DMS 273 treated with DMSO at 0.1 percent for 48 hours (cell line): ENCODE measurements at places on chromosomes 4 and X.
A peak's percentile ranks its signal among the peaks of the same experiment; 100 is the strongest.

DNA sequence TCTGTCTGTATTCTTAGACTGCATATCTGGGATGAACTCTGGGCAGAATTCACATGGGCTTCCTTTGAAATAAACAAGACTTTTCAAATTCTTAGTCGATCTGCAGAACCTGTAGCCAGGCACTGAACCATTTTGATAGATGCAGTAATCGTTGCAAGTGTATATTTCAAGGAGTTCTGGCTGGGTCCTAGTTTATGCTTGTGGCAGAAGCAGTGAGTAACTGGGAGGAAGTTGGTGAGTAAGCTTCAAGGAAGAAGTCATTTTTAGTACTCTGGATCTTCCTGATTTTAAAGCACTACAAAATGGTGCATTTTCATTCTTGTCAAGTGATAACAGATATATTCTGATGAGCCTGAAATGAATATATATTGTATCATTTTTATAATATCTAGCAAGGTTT is 9.5 kb downstream of the HPRT1 start:
- DNase-seq, result no peak

GRCh38 chr4:104901961-104902605 is 244.6 kb upstream of the TET2 start:
- DNase-seq, result no peak

- no peak for DNase-seq
Observed at GRCh38 chrX:23797371-23798128, 14.6 kb downstream of the SAT1 start.

DNA sequence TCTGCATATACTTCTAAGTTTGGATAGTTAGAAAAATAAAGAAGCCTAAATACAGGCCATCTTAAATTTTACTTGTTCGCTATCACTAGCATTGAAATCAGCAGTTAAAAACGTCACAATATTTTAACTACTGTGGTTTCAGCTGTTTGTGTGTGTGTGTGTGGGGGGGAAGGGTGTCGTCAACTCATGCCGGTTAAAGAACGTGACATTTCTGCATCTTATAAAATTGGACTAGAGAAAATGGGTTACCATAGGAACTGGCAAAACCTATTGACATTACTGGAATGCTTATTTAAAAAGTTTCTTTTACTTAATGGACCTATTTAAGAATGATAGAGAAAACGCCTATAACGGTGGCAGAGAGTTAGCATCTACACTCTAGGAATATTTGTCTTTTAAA is 1.2 kb upstream of the CNKSR2 start:
- no peak for DNase-seq

DNA sequence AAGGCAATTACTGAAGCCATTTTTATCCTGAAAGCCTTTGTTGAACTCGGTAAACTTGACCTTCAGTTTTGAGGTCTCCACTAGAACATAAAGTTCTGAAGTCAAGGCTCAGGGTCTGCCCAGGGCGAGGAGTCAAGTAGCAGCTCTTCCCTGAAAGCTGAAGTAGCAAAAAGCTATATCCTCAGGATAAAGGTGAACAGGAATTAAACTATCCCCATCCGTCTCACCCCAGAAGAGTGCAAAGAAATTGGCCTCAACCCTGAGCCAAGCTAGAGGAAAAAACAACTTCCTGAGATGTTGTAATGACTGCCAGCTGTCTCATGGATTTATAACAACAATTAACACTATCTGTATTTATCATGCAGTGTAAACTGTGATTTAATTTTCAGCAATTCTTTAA is 590.8 kb downstream of the SPRY1 start:
- DNase-seq, result no peak

GRCh38 chr4:111639876-111640275 is 505.4 kb upstream of the FAM241A start:
- no peak for DNase-seq

DNA sequence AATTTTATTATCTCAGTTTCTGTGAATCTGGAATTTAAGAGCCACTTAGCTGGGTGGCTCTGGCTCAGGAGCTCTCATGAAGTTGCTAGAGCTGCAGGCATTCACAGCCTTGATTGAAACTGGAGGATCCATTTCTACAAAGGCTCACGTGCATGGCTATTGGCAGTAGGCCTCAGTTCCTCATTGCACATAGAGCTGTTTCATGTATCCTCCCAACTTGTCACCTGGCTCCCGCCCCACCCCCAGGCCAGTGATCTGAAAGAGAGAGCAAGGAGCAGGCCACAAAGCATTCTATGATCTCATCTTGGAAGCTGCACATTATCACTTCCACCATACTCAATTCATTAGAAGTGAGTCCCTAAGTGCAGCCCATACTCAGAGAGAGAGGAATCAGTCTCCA is 18.5 kb upstream of the AP1AR start:
- no peak for DNase-seq

DNA sequence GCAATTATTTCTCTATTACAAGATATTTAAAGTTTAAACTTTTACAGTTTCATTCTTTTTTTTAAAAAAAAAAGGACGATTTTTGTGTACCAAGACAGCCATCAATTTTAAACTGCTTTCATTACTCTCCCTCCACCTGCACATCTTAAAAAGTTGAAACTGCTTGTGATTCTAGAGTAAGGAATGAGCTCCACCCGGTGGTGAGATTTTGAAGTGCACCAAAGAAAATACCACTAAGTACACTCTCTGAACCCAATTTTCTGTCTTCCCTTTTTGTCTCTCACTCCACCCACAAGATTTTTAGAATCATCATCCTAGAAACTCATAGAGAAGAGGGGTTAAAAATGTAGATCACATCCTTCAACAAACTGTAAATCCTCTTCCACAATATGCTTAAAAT is 91.3 kb upstream of the WDR44 start:
- DNase-seq, result peak; percentile 47

DNA sequence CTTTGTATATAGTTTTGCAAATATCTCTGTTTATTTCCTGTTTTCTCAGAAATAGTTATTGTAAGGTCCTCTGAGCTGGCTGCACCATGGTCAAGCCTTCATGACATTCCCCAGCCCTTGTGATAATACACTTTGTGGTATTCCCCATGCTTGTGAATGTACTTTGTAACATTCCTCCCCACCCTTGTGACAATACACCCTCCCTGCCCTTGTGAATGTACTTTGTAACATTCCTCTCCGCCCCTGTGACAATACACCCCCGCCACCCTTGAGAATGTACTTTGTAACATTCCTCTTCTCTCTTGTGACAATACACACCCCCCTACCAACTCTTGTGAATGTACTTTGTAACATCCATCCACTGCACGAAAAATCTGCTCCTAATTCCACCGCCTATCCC is 530.7 kb downstream of the CENPC start:
- DNase-seq, result no peak
